ENCODE measurements at places on chromosomes 5 and 9.
A peak's percentile ranks its signal among the peaks of the same experiment; 100 is the strongest.

DNA sequence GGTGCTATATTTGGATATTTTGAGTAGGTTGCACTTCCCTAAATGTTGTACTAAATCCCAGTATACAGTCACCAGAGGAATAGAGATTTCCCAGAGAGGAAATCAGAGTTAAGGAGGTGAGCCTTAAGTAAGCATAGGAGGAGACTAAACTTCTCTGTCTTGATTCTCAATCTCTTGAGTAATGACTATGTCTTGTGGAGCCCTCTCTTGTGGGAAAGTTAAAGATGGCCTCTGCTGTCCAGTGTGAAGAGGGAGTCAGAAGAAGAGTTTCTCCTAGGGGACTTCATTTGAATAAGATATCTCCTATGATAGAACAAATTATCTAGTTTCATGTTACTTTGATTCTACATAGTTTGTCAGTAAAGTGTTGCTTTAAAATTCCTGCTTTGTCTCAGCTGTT, 502.5 kb downstream of the PDE4D start:
- no peak for DNase-seq

DNA sequence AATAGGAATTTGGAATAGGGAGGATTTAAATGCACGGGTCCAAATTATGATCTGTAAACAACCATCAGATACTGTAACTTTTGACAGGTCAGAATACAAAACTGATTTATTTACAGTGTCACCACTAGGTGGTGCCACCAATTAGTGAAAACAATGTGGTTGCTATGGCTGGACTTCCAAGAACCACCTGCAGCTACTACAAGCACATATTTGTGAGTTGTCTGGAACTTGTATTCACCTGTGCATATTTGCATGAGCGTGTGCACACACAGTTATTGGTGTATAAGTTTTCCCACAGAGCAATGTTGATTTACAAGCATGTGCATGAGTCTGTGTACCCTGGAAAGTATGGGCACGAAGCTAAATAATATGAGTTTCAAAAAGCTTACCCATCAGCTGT, 3.0 kb upstream of the HRCT1 start:
- peak; percentile 34 for DNase-seq

GRCh38 chr9:14524873-14525515, 168.2 kb downstream of the ZDHHC21 start:
- DNase-seq = no peak

DNA sequence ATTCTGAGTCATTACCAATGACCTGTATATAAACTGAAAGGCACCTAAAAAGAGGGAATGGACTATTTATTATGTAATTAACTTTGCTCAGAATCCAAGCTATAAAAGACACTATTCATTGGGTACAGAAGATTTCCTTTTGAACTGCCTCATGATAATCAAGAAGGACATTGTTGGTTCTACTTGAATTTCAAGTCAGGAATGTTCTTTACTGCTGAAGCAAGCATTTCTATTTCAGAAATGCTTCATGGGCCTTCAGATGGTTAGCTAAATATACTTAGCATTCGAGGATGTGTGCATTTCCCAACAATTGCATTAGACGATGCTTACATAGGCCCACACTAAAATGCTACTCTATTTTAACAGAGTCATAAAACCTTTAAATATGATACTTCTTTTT, 658.2 kb upstream of the DMAC1 start:
- no peak for DNase-seq

GRCh38 chr5:95798048-95798447, 24.5 kb downstream of the GLRX start:
- no peak for DNase-seq

GRCh38 chr5:56677690-56678305, 137.6 kb upstream of the MAP3K1 start:
- DNase-seq = no peak

- DNase-seq = no peak
Measured at GRCh38 chr5:50445296-50445949, 4.3 kb upstream of the EMB start.

DNA sequence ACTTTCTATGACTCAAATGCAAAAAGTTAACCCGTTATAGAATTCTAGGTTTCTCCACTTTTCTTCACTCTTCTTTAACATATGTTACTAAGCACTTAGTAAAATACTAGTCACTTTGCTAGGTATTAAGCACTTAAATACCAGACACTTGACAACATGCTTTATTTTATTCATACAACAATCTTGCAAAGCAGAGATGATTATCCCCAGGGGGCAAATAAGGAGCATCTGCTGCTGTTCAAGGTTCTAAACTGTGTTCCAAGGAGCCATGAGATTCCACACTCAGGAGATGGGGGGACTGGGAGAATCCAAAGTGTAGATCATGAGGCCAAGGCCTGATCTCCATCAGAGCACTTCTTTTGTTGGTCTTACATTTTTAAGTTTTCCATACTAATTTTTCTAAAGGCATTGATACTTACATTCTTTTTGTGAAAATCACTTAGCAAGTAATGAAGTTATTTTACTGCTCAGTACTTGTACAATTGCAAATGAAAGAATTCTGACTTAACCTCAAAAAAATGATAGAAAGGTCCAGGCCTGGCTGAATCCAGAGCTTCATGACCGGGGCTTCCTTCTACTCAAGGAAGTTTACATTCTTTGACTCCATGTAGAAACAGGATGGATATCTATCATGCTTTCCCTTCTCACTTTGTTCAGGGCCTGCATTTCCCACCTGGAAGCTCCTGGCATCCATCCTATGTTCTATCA, 504.4 kb upstream of the WWC1 start:
- peak; percentile 62 for DNase-seq

- DNase-seq = no peak
Measured at GRCh38 chr9:17875886-17876285, 297.0 kb downstream of the SH3GL2 start.

- DNase-seq = no peak
Measured at GRCh38 chr9:77957652-77958051, 74.0 kb downstream of the GNAQ start.

DNA sequence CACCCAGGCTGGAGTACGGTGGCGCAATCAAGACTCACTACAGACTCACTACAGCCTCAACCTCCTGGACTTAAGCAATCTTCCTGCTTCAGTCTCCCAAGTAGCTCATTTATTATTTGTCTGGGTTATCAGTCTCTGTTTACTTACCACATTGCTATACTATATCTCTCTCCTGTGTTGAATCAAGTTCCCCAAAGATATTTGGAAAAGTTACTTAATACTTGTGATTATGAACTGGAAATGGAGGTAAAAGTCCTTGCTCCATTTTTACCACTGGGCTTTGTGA, 55.6 kb downstream of the ANGPTL2 start:
- DNase-seq = peak; percentile 35

DNA sequence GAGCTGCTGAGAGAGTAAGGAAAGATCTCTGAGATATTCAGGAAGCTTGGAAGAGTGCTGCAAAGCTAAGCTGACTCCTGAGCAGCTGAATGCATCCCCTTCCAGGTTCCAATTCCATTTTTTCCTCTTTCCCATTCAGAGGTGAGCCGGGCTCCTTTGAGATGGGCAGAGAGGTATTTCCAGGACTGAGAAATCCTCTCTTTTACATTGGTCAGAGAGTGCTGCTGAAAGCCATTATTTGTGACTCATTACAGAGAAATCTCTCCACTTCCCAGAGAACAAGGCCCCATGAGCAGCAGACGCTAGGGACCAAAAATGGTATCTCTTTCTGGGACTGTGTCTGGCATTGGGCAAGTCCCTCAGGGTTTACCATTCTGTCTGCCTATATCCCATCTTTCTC, 3.7 kb downstream of the MCTP1 start:
- peak; percentile 12 for DNase-seq

DNA sequence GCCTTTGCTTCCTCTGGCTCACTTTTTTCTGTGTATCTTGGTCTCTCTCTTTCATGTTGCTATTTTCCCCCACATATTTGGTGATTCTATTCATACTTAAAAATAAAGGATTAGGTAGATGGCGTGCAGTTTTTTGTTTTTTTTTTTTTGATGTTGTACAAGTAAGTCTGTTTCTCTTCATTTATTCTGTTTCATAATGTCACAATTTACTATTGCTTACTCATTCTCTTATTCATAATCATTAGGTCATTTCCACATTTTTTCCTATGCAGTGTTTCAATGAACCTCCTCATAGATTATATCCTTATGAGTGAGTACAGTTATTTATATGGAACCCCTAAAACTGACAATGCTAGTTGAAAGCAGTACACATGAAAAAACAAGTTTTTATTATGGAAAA, 136.3 kb downstream of the APBA1 start:
- DNase-seq = peak; percentile 30

DNA sequence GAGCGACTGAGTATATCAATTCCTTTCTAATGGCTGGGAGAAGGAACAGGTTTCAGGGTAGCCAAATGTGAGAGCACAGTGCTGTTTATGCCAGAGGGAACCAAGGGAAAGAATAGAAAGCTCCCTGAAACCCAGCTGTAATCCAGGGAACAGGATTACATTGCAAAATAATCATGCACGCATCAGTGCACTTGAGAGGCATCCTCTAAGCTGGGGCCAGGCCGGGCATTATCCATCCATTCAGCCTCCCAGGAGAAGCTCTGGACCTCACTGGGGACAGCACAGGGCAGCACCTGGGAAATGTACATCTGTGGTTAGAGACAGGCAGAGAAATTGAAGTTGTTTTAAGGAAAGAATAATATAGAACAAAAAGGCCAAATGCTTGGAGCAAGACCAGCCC, 72.7 kb downstream of the MTRR start:
- no peak for DNase-seq

DNA sequence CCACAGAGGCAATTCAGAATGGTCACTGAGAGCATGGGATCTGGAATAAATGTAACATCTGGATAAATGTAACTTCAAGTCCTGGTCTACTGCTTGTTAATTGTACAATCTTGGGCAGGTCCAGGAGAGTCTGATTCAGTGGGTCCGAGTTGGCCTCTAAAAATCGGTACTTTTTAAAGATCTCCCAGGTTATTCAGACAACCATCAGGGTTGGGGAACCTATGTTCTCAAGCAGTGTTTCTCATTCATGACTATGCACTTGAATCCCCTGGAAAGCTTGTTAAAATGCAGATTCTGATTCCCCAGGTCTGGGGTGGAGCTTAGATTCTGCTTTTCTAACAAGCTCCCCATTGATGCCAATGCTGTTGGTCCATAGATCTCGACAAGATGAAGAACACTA, 14.8 kb downstream of the ANXA1 start:
- no peak for DNase-seq

GRCh38 chr9:13502484-13502883, 223.0 kb upstream of the MPDZ start:
- no peak for DNase-seq

DNA sequence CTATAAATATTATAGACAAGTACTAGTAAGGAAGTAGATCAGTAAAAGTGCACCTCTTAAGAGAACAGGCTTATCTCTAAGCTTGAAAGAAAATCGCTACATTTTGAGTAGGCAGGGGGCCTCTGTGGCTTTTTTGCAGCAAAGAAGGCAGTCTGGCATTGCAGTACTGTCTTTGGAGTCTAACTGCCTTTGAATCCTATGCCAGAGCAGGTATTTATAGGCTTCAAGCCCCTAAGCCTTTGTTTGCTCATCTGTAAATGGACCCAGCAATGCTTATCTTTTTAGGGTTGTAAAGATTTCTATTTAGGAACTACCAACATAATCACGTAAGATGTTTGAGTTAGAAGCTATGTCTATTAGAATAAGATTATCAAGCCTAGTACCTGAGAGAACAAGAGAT, 23.7 kb upstream of the HK3 start:
- no peak for DNase-seq

- DNase-seq = no peak
Measured at GRCh38 chr5:135324160-135324559, 74.9 kb downstream of the MACROH2A1 start.

GRCh38 chr5:14777187-14777586, 94.4 kb downstream of the ANKH start:
- DNase-seq = no peak

DNA sequence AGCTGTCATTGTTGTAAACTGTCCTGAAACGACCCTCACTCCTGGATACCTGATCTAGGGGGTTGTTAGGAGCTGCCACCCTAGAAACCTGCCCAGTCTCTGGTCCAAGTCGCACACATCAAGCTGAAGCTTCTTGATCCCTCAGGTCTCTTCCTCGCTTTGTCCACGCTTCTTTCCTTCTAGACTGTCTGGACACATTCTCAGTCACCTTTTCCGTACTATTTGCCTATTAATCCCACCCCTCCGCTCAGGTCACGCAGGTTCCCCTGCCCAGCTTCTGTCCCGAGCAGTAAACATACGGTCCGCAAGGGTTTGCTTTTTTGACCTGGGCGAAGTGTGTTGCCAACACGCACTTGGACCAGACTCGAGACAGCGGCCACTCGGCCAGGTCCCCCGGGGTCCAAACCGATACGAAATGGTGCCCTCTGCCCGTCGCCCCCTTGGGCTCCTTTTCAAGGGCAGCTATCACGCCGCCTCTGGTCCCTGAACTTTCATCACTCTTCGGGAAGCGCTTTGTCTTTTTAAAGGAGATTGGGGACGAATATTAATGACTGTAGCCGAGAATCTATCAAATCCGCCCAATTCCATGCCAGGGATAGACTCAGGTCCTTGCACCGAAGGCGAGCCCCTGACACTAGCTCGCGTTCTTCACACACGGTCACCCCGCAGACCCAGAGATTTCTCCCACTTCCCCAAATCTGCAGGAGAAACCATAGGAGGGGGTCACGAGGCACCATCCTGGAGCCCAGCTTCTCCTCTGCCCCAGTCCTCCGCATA, 814 bp downstream of the PLCXD3 start:
- no peak for DNase-seq

- DNase-seq = no peak
Measured at GRCh38 chr5:135100431-135100830, 66.4 kb upstream of the PITX1 start.

GRCh38 chr9:83041771-83042170, 21.2 kb downstream of the RASEF start:
- peak; percentile 57 for DNase-seq

DNA sequence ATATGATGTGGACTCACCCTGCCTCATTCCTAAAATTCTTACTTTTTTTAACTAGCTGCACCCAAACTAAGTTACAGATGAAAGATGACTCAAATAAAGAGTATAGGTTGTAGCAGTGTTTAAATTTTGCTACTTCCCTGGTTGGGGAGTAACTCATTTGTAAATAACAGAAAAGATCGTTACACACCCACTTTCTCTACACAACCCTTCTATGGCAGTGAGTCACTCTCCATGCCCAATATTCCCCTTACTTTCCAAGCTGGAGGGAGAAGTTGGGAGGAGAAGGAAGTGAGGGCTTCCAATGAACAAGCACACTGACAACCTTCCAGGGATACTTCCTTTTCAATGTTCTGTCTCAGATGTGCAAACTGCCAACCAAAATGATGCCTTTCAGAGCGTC, 1.9 kb downstream of the RASEF start:
- DNase-seq = no peak

GRCh38 chr5:130078661-130079060, 174.4 kb downstream of the CHSY3 start:
- DNase-seq = no peak

- DNase-seq = peak; percentile 82
Measured at GRCh38 chr5:148268566-148268965, at the start of gene SPINK13. Gene SPINK13, plus strand, starts transcription at chr5:148268794. Its CDS starts 1,279 bp downstream, at chr5:148270073.

Measured in astrocyte (in vitro differentiated cells and primary cell).